ENCODE measurements at places on chromosomes 12 and 14. TPM values are rescaled to one million over a fixed set of nuclear protein-coding genes. Genes with fewer than 3 reads are reported as not detected.

Gene OTX2
- not detected for total RNA-seq

Gene TSFM
- total RNA-seq: 22.6 TPM

Gene KRT83
- not detected for total RNA-seq

Gene KRT78
- total RNA-seq: not detected

Gene TAS2R9
- total RNA-seq: not detected

Gene NKX2-8
- total RNA-seq: not detected

Gene SLC7A8
- total RNA-seq: 1.4 TPM

Gene CIROP
- total RNA-seq: not detected

Gene LRRC9
- total RNA-seq: not detected

Gene RDH16
- total RNA-seq: under 0.01 TPM

Gene KRT79
- total RNA-seq: not detected

Gene KRT75
- total RNA-seq: not detected

Gene TRAF3
- total RNA-seq: 29.9 TPM
